ENCODE measurements at places on chromosomes 5 and 9.

DNA sequence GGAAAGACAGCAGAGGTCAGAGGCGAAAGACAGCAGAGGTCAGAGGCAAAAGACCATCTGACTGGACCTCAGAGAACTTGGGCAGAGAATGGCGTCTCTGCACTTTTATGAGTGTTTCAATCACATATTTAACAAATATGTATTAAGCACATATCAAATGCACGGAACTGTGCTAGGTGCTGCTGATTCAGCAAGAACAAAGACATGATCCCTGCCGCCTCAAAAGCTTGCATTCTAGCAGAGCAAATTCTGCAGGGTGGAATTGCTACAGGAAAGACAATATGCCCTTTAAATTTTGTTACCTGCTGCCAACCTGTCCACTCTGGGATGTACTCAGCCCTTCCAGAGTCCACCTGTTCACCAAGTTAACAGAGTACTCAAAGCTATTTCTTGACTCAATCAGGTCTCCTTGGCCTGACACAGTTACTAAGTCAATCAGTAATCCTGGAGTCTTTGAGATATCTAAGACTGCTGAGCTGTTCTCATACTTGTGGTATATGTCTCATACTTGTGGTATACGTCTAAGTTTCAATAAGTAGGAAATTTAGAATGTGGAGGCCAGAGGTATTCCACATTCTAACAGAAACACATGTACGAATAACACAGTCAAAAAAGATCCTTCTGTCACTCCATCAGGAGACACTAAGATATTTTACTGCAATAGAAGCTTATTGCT, 131.8 kb downstream of the GNAQ start:
- no peak for DNase-seq

- no peak for DNase-seq
Observed at GRCh38 chr5:155134130-155134529, 120.6 kb downstream of the KIF4B start.

GRCh38 chr5:109779036-109779735, 89.5 kb downstream of the MAN2A1 start:
- no peak for DNase-seq

- DNase-seq, result peak; percentile 87
Observed at GRCh38 chr9:129174102-129174723, 3.8 kb downstream of the IER5L start.

DNA sequence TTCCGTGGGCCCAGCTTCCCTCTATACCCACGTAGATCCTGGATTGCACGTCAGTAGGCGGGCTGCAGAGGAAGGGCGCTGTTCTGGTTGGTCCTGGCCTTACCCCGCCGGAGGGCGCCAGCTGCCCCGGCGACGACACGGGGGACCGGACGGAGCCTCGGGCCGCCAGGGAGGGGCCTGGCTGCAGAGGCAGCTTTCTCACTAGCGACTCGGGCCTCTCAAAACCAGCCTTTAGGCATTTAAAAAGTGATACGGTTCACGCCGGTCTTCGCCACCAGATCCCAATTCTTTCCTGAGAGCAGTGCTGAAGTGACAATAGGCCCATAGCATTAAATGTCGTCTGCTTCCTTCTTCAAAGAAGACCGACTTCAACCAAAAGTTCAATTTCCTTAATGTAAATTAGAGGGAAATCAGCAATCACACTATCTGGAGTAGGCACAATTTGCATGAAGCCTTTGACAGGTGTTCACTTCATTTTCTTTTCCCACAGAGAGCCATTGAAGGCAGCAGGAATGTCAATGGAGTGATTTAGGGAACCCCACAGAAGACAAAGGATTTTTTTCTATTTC, 17.6 kb upstream of the UBE2D2 start:
- peak; percentile 64 for DNase-seq

DNA sequence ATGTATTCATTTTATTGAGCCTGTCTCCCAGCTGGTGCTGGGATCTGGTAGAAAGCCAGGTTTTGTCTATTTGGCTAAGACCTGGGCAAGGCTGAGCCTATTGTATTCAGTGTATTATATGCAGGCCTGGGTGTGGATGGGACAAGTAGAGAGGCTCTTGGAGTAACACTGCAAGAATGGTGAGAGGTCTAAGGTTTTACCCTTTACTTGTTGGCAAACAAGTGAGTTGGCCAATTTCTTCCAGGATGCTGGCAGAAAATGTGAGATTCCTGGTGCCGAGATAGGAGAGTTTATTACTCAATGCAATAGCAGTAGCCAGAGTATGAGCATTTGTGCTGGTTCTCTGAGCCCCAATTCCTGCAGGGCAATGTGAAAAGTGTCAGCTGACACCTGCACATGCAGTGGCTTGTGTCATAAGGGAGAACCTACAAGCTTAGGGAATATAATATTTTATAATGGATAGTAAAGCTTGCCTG, 141.7 kb upstream of the PRLR start:
- DNase-seq, result no peak

DNA sequence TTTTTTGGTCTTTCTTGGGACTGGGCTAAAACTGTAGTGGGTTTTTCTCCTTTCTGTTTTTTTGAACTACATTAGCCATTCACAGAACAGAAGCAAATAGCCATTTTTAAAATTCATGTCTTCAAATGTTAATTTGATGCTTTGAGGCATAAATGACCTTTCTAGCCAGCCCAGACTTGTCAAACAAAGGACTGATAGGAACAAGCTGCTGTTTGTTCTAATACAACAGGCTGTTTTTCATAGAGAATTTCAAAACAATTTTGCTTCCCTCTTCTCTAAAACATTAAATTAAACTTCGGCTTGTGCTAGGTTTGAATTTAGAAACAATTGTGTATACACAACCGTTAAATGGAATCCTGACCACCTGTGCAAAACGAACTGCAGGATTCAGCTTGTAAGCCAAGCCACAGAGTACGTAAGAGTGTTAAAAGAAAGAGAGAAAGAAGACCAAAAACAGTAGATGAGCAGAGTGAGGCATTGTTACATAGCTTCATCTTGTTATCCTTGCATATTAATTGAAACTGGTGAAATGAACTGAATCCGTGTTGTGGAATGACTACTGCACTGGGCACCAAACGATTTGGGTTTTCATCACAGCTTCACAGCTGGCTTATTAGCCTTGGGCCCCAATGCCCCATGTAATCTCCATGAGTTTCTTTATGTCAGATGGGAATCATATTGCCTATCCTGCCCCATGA, 100.0 kb downstream of the ZSWIM6 start:
- no peak for DNase-seq

- peak; percentile 82 for DNase-seq
Observed at GRCh38 chr9:114989600-114990410, 59.4 kb upstream of the TNFSF8 start.

DNA sequence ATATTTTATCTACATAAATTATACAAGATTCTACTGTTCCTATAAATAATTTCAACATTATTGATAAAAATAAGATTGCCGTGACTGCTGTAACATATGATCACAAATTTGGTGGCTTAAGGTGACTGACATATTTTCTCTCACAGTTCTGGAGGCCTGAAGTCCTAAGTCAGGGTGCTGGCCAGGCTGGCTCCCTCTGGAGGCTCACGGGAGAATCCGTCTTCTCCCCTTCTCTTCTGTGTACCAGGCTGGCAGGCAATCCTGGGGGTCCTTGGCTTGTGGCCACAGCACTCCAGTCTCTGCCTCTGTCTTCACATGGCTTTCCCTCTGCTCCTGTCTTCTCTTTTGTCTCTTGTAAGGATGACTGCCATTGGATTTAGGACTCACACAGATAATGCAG, 31.7 kb upstream of the IRX2 start:
- no peak for DNase-seq

DNA sequence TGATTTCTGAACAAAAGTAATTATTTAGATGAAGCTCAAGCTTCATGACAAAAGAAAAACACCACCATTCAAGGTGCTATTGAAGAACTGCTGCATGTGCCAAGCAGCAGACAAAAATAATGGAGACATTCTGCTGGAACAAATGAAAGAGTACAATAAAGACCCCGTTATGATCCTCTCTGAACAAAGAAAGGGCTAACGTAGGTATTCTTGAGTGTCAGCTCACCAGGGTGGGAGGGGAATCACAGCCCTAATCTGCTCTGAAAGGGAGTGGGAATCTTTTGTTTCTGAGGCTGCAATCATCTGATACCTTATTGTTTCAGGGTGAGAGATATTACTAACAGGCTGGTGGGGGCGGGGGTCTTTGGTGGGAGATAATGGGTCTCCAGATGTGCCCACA, 15.4 kb downstream of the CEMIP2 start:
- no peak for DNase-seq

DNA sequence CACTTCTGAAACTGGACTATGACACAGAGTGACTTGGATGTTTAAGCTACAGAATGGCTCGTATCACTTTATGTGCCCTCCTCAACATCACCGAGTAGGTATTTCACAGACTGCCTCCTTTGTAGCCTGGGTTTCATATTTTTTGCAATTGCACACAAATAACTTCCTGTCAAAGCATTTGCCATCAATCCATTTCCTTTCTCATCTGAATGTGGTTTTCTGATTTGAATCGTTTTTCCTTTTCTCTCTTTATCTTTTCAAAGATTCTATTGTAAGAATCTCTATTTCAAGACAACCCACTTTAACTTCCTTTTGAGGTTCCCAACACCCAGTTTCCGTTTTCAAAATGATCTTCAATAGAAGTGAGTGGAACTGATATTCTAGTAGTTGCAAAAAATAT, 563.8 kb upstream of the ARRDC3 start:
- DNase-seq, result no peak

- DNase-seq, result no peak
Observed at GRCh38 chr9:10447036-10447435, 165.8 kb downstream of the PTPRD start.

GRCh38 chr5:172642051-172642409, 967 bp downstream of the NEURL1B start:
- no peak for DNase-seq

DNA sequence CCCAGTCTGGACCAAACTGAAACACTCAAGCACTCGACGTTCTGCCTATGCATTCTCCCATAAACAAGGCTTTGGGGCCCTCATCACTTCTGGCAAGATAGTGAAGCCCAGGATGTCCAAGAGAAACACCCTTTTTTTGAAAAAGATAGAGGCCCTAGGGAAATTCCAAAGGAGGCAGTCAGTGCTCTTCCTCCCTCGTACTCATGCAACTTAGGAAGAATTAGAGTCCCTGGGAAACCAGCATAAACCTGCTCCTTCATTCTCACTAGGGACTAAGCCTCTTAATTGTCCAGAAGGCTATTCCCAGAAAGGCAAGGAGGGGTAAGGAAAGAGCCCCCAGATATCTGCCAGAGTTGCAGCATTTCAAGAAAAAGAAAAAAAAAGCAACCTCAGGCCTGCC, 7.8 kb upstream of the RUSC2 start:
- no peak for DNase-seq

- peak; percentile 48 for DNase-seq
Observed at GRCh38 chr9:135992486-135993408, 31.6 kb upstream of the UBAC1 start.

DNA sequence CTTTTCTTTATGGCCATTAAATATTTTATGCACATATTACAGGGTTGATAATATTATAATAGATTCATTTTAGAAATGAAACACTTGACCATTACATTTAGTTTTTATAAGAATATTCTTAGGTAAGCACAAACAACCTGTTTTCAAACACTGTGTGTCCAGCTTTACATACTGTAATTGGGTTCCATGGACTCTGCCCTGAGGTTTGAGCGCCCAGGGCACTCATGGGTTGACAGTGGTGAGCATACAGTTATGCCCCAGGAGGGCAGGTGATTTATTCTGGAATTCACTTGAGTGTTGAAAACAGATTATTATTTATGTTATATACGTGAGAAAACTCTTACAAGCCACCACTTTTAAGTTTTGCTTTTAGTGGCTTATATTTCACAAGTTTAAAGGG, 33.7 kb downstream of the TRIO start:
- no peak for DNase-seq

DNA sequence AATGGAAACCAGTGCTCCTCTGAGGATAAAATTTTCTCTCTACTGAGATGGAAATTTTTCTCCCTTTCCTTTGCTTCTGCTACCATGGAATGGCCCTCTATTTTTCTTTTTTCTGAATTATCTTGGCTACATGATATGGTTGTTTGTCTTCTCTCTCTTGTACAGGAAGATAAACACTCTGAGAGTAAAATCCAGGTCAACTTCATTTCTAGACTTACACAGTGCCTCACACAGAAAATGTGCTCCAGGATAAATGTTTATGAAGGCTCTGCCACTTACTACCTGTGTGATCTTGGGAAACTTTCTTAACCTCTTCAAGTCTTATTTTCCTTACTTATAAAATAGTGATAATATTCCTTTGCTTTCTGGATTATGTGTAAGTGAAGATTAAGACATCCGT, 153.9 kb downstream of the PRELID2 start:
- no peak for DNase-seq

DNA sequence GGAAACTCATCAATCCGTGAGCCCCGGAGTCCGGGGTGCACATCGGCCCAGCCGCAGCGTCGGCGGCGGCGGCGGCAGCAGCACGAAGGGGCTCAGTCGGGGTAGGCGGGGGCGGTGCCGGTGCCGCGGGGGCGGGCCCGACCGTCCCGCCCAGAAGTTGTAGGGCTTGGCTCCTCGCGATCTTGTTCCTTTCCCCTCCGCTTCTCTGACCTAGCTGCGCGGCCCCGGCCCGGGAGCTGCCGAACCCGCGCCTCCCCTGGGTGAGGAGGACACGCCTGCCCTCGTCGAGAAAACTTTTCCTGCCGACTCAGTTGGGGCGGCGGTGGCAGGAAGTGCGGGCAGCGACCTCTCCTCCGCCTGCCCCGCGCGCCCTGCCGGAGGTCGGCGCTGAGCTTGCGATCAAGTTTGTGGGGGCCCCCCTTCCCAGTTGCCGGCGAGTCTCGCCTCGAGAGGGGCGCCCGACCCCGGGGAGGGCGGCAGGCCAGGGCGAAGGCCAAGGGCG, at the start of gene MAN2A1:
Gene MAN2A1 (plus strand): TSS at position 188 of the 502 bp plus-strand sequence. CDS start 491 bp downstream, outside the sequence.
- peak; percentile 82 for DNase-seq

DNA sequence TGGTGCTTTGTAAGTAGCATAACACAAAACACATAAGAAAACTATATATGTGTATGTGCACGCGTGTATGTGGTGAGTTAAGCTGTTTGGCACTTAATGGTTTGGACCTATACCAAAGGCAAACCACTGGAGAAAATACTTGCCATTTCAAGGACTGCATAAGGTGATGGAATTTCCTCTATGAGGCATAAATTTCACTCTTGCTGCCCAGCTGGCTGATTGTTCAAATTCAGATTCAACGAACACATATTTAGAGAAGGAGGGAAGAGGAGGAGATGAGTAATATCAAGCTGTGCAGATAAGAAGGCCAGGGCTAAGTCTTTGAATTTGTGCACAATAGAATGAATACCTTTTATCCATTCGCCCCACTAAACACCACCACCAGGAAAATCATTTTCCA, 470.6 kb upstream of the MPDZ start:
- DNase-seq, result no peak

GRCh38 chr5:122091936-122092600, 14.0 kb upstream of the LOX start:
- DNase-seq, result no peak

All from stimulated activated CD4-positive, alpha-beta T cell treated with anti-CD3 and anti-CD28 coated beads, Interleukin-15, amount 100 ng/mL, for 24 hours (primary cell).